ENCODE measurements at places on chromosomes 1 and 21.

GRCh38 chr21:34123609-34124008, 50.2 kb downstream of the MRPS6 start:
- DNase-seq: no peak

DNA sequence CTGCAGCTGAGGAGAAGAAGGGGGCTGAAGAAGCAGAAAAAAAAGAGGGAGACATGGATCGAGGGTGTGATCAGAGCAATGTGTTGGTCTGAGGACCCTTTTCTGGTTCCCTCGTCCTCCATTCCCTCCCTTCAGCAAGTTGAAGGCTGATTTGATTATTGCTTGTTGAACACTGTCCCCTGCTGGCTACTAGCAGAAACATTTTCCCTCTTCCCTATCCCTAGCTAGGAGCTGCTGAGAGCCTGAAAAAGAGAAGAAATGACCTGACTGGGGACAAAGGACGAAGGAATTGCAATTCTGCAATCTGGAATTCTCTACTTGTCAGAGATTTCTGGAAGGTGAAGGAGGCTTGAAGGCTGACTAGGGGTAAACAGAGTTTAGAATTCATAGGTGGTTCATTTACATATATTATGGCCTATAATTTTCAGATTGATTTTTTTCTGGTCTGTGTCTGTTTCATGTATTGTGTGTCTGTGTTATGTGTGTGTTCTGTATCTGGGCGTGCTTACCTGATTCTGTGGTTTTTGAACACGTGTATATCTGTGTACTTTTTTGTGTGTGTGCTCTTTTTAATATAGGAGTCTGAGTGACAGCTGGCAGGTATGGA, 9.8 kb downstream of the NHLH1 start:
- no peak for DNase-seq

DNA sequence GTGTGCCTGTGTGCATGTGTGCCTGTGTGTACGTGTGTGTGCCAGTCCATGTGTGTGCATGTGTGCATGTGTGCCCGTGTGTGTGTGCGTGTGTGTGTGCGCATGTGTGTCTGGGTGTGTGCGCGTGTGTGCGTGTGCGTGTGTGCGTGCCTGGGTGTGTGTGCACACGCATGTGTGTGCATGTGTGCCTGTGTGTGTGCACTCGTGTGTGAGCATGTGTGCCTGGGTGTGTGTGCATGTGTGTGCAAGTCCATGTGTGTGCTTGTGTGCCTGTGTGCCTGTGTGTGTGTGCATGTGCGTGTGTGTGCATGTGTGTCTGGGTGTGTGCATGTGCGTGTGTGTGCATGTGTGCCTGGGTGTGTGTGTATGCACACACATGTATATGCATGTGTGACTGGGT, 28.7 kb upstream of the COL6A2 start:
- DNase-seq: no peak

- no peak for DNase-seq
Measured at GRCh38 chr1:59081795-59082194, 215.1 kb upstream of the FGGY start.

DNA sequence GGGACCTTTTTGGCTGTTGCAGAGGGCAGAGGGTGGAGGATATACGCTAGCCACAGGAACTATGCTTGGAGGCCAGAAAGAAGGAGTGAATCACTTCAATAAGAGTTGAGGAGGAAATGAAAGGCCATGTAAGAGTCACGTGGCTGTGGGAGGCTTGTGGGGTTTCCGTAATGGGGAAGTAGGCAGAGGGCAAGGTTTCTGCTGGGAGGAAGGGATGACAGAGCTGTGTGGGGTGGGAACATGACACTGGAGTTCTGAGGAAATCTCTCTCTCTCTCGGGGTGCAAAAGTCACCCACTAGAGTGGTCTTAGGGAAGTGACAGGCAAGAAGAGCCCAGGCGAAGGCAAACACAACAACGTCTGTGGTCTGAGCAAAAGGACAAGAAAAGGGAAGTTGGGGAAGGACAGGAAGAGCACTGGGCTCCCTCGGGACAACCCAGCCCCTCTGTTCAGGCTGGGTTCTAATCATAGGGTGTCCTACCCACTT, 3.9 kb upstream of the CD1C start:
- DNase-seq: no peak

DNA sequence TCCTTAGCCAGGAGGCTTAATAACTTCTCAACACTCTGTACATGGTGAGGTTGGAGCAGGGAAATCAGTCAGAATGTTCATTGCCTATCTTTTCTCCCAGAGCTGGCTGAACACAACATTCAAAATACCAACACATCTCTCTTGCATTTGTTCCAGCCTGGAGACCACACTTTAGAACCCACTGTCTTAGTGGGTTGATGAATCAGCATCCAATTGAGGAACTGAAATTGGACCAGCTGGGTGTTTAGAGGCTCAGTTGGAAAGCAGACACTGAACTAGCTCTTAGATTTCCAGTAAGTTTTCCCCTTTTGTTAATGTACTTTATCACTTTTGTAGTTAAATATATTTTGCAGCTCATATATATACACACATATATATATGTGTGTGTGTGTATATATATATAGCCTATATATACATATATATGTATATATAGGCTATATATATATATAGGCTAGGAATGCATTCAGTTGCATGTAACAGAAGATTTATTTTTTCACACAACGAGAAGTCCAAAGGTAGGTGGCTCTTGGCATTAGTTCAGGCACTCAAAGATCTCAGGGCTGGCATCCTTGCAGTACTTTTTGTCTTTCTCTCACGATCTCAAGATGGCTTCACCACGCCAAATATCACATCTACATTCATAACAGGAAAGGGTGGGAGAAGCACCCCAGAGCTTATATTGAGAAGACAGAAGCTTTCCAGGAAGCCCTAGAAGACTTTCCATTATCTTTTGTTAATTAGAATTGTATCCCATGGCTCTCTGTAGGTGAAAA, 35.0 kb upstream of the HUNK start:
- DNase-seq: no peak

DNA sequence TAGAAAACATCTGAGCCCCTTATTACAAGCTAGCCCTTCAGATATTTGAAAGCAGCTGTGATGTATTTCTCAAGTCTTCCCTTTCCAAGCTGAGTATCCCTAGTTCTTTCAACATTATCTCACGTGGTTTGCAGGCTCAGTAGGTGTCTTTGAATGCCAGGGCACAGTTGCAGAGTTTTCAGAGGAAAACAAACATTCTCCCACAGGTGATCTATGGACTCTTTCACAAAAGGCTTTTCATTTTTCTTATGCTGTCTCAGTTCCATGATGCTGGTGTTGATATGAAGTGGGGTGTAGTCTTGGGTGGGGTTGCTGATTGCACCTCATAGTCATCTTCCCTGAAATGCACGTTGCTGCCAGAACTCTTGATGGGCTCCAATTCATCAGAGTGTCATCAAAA, 17.3 kb downstream of the CACNA1E start:
- no peak for DNase-seq

GRCh38 chr1:59714966-59715365, 99.8 kb upstream of the HOOK1 start:
- DNase-seq: no peak

DNA sequence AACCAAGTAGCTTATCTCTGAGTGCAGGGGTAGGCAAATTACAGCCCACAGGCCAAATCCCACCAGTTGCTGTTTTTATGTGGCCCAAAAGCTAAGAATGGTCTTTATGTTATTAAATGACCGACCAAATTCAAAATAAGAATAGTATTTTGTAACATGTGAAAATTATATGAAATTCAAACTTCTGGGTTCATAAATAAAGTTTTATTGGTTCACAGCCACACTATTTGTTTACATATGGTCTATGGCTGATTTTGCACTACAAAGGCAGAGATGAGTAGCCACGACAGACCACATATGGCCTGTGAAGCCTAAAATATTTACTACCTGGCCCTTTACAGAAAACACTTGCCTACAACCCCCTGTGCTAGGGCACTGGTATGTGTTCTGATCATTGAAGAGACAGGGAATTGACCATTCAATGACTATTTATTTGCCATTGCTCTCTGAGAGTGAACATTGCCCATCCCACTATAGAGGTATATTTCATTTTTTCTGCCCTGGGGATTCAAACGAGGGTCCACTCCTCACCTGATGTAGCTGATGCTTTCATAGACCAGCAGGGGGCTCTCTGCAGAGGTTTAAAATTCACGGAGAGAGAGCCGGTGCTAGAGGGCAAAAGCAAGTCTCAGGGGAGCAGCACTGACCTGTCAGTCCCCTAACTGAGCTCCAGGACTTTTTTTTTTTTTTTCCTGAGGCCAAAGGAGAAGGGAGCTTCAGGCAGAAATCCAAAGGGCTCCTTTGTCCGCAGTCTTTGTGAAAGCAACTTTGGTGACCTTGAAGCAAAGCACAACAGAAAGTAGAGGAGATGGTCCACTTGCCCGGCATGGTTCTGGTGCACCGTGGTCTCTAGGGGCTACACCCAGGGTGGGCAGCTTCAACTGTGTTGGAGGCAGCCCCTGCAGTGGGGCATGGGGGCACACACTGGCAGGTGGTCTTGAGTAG, 7.3 kb upstream of the GNL2 start:
- no peak for DNase-seq

- no peak for DNase-seq
Measured at GRCh38 chr1:79264975-79265818, 258.7 kb upstream of the ADGRL4 start.

- no peak for DNase-seq
Measured at GRCh38 chr1:84350550-84350949, 47.7 kb upstream of the DNASE2B start.

DNA sequence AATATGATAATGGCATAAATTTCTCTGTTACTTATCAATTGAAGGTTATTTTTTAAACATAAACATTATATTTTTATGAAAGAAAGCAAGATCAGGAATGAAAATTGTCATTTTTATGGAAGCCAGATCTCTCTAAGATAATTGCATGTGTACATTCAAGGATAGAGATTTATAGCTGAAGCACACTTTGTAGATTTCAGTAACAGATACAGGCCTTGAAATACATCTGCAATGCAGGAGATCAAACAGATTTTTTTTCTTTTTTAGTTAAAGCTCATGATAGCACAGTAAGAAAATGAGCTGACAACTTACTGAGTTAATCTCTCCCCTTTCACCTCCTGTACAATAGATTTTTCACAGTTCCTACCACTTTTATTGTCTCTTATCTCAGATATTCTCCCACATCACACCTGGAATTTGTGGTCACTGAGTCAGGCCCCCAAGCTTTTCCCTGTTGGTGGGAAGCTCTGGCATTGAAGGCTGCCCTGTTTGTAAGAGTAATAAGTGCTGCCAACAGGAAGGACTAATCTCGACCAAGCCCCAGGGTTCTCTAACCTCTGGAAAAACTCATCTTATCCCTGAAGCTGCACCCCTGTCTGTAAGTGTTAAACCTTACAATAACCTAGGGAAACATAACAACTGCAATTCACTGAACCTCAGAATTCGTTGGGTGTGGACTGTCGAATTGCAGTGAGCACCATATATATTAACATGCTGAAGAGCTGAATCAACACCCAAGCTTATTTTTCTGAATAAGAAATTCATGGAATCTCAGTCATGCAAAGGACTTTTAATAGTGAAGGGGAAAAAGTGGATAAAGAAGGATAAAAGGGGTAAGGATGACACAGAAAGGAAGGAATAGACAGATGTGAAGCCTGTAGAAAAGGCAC, 599.0 kb downstream of the LMO4 start:
- DNase-seq: no peak

DNA sequence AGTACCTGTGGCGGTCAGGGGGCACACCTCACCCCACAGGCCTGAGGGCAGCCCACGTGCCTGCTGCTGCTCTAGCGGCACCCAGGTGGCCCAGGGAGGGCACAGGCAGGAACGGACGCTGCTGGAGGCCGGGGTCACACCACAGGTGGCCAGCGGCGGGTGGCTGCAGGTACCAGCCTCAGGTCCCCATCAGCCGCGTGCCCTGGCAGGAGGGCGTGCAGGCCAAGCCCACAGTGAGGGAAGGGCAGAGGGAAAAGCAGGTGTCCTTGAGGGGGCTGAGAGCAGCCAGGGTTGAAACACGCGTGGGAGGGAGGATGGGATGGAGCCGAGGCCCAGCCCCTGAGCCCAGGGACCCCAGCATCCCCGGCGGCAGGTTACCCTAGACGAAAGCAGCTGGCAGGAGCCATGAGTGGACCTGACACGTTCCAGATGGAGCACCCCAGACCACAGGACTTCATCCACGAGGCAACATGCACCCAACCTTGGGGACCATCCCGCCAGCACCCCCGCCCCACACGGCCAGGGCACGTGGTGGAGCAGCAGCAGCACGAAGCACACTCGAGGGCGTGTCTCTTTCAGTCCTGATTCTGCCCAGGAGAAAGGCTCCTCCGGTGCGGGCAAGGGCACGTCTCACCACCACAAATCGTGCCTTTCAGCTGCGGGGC, 3.7 kb downstream of the SLC19A1 start:
- no peak for DNase-seq

GRCh38 chr21:29418813-29419212, 120.1 kb downstream of the BACH1 start:
- no peak for DNase-seq

DNA sequence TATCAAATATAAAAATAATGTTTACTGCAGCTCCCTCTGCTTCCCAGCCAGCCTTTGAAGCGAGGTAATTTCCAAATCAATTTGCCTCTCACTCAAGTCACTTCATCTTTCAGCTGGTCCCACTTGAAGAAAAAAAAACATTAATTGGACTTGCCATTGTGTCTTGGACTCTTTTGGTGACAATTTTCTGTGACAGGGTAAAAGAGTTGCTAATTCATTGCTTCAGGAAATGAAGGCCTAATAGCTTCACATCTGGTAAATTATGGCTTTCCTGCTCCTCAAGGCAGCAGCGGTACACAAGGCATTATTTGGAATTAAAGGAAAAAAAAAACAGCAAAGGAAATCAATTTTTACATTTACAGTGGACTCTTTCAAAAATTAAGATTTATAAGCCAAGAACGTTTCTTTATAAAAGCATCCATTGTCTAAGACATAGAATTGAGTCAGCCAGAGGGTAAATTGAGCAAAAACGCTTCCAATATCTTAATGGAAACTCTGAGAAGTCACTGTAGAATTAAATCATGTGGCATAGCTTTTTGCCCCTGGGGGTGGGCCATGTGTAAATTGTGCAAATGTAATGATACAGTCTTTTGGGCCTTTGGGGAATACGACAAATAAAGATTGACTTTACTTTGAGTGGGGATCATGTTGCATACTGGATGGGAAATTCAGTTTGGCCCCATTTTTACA, 102.5 kb downstream of the LYPLAL1 start:
- no peak for DNase-seq

DNA sequence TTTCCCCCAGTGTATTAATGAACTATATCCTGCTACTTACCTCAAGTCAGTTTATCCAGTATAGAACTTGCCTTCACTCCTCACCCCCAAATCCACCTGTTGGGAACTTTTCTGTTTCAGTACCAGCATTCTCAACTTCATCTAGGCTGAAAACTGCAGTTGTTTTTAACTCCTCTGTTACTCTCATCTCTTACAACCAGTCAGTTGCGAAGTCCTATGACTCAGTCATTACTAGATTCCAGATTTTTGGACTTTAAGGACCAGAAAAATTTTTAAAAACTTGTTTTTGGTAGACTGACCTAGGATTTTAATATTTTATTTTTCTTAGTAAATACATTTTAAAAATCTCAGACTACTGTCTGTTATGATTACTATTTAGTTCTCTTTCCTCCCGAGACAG, 8.1 kb downstream of the GNAI3 start:
- DNase-seq: no peak

GRCh38 chr1:7178741-7179140, 393.5 kb downstream of the CAMTA1 start:
- DNase-seq: no peak

- DNase-seq: no peak
Measured at GRCh38 chr1:48285525-48285924, 63.0 kb downstream of the SLC5A9 start.

Measured in stimulated activated CD4-positive, alpha-beta T cell treated with anti-CD3 and anti-CD28 coated beads, Interleukin-12 subunit alpha, Interleukin-12 subunit beta, amount 100 ng/mL, for 4 hours (primary cell).